ENCODE measurements at places on chromosomes 7 and 10.

- peak; percentile 29 for DNase-seq
Observed at GRCh38 chr10:91043173-91043910, 122.5 kb upstream of the ANKRD1 start.

GRCh38 chr10:26491276-26491675 is 53.1 kb downstream of the APBB1IP start:
- DNase-seq: no peak

GRCh38 chr7:158073845-158074840 is 513.5 kb downstream of the PTPRN2 start:
- no peak for DNase-seq

GRCh38 chr10:10845185-10845584 is 172.5 kb upstream of the CELF2 start:
- DNase-seq: no peak

DNA sequence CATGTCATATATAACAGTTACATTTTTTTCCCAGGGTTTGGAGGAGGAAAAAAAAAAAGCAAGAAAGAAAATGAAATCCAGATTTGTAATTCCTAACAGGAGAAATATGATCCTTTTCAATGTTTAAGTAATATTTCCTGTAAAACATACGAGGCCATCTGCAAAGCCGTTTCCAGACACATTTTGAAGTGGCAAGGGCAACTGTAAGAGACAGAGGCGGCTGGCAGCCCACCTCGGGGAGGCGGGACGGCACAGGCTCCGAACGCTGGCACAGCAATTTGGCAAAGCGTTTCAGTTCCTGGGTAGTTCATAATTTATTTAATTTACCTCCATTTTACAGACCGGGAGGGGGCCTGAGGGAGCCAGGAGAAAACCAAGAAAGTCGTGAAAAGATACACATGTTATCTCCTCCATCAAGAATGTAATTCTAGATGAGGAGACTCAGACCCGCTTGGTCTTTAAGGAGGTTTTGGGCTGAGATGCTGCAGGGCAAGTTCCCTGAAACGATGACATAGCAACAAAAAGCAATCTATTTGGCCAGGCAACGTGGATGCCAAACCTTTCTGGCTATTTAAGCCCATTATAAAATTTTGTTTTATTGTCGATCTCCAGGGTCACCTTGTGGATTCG is 448.5 kb upstream of the MKI67 start:
- no peak for DNase-seq

DNA sequence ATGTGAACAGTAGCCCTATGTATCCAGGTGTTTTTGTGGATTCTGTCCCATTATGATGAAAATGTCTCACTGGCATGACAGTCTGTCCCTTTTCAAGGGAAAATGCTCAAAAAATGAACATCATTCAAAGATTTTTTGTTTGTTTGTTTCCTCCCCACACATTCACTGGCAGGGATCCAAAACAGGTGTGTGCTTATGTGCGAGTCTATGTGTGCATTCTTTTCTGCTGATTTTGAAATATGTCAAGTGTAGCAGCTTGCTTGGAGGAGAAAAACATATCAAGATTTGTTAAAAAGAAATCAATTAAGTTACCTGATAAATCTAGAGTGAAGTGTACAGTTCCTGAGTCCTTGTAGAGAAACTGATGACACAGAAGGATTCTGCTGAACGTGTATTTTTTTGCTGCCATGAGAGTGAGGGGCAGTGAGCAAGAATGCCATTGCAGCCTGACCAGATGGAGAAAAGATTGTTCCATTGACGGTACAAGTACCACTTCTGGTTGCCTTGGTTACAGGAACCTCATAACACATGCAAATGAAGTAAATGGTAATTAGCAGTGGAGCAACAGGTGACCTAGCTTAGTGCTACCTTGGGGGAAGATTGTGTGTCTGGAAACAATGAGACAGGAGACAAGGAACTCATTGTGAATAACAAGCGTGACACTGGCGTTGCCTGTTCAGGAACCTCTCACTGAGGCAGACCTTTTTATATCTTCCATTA is 277.4 kb upstream of the PHYHIPL start:
- DNase-seq: no peak

GRCh38 chr10:32205670-32206069 is 141.3 kb downstream of the EPC1 start:
- DNase-seq: peak; percentile 35

GRCh38 chr7:159092701-159093121 is 52.0 kb downstream of the VIPR2 start:
- DNase-seq: no peak

- peak; percentile 4 for DNase-seq
Observed at GRCh38 chr7:19177269-19177668, 32.0 kb upstream of the FERD3L start.

DNA sequence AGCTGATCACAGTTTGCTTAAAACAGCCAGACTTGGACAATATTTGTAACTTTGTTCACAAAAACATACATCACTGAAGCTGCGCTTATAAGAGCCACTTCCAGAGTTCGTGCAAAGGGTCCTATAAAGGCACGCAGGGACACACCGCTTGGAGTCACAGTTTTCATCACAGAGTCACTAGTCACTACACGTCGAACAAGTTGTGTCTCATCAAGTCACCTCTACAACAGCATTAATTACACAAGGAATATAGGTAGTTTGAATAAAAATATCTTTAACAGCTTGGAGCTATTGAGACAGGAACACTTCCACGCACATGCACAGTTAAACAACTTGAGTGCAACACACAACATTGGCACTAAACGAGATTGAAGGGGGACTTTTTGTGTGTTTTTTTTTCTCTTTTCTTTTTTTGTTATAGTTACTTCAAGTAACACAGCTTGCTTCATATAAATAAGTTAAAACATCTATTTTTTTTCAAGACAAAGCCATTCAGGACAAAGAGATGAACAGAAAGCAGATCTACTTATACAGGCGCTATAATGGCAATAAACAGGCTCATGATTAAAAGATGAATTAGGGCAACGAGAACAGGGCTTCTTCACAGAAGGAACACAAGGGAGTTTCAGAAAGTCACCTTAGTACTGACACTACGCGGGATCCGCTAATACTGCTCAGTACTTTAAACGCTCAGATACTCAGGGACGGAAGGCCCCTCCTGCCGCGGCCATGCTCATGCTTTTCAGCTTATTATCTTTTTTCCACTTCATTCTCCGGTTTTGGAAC is 2.2 kb downstream of the HOXA5 start:
- DNase-seq: no peak

- DNase-seq: no peak
Observed at GRCh38 chr10:78357141-78358063, 323.7 kb downstream of the RPS24 start.

DNA sequence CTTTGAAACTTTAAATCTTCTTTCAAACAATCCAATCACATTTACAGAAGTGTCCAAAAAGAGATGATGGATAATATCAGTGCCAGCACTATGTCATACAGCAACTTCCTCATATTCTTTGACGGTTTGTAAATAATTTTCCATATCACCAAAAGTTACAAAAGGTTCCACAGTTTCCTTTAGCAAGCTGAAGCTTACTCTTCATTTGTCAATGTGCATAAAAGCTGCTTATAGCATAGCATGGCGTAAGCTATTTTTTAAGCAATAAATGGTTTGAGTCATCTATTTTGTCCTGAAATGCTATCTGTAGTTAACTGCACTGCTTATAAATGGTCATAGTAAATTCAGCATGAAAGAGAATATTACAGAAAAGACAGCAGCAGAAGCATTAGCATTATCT is 95.1 kb downstream of the ETV1 start:
- no peak for DNase-seq

GRCh38 chr7:71854546-71855397 is 557.4 kb downstream of the CALN1 start:
- no peak for DNase-seq

- peak; percentile 42 for DNase-seq
Observed at GRCh38 chr10:17802976-17803375, 6.2 kb upstream of the MRC1 start.

GRCh38 chr10:93821051-93821772 is 63.5 kb downstream of the LGI1 start:
- peak; percentile 55 for DNase-seq

GRCh38 chr10:118723466-118723865 is 31.3 kb downstream of the CACUL1 start:
- peak; percentile 28 for DNase-seq

GRCh38 chr7:8221567-8221966 is 40.4 kb downstream of the ICA1 start:
- DNase-seq: no peak

- no peak for DNase-seq
Observed at GRCh38 chr10:12504176-12504575, 154.8 kb downstream of the CAMK1D start.

GRCh38 chr10:94088926-94089381 is 95.2 kb downstream of the PLCE1 start:
- DNase-seq: peak; percentile 56

GRCh38 chr7:139495580-139496125 is 12.2 kb upstream of the KLRG2 start:
- no peak for DNase-seq

GRCh38 chr10:88913127-88913526 is 33.1 kb downstream of the STAMBPL1 start:
- DNase-seq: no peak

- no peak for DNase-seq
Observed at GRCh38 chr10:17808971-17809841, at the start of gene MRC1. MRC1 (plus strand) TSS chr10:17809348; CDS start chr10:17809466, 118 bp downstream.

DNA sequence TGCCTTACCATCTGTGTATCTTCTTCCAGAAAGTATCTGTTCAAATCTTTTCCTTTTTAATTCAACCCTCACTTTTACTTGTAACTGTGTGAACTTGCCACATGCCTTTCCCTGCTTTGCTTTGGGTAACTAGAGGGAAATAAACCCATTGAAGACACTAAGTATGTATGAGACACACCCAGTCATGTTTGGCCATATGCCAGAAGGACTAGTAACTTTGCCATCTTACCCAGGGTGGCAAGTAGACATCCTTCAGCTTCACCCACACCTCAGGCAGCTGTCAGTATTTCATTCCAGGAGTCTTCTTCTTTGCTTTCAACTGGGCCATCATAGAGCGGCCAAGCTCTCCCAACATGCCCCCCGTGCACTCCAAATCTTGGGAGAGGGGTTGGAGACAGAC is 323.1 kb downstream of the TNS3 start:
- DNase-seq: no peak

DNA sequence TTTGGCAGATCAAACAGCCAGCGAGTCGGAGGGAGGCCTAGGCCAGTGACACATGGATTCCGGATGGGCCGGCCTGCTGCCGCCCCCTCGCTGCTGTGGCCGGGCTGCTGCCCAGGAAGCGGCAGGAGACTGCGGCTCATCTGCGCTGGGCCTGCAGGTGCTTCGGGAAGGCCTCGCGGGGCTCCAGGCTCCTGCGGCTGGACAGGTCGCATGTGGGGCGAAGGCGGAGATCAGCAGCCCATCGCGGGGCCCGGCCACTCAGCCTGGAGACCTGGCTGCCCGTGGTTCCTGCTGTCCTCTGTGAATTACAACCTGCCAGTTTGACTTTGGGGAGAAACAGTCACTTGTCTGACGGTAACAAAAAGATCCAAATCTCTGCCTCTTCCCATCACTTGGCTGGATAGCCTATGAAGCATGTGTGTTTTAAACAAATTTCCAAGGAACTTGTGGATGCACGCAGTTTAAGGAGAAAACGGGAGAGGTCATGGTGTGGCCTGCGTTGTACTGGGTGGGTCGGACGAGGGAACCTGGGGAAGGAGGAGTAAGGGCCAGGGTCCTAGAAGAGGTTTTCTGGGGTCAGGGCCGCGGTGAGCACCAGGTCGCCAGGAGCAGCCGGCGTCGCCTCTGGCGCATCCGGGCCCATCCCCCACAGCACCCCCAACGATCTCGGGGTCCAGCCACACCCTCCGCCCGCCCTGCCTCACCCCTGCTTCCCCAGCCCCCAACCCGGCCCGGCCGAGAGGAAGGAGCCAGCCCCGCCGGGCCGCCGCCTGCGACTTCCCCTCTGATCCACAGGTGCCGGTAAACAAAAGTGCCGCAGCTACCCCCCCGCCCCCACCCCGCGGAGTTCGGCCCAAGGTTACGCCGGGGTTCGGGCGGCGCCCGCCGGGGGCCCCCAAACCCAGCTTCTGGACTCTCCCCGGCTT is 1.6 kb downstream of the SPOCK2 start:
- no peak for DNase-seq

DNA sequence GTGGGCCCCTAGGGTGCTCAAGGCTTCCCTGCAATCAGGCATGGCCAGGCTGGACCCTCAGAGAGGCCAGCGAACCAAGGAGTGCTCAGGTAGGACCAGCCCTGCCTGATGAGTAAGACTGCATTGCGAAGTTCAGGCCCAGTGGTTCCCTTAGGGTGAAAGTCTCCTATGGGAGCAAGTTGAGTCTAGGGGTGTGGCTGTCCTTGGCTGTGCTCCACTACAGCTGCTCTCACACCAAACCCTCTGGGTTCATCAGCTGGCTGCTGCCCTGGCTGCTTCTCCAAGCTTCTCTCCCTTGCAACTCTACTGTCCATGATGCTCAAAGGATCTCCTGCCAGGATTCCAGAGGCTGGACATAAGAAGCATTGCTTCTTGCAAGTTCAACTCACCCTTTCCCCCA is 18.7 kb downstream of the FAM25A start:
- DNase-seq: no peak

GRCh38 chr7:25259487-25260243 is 31.4 kb upstream of the NPVF start:
- DNase-seq: peak; percentile 71

DNA sequence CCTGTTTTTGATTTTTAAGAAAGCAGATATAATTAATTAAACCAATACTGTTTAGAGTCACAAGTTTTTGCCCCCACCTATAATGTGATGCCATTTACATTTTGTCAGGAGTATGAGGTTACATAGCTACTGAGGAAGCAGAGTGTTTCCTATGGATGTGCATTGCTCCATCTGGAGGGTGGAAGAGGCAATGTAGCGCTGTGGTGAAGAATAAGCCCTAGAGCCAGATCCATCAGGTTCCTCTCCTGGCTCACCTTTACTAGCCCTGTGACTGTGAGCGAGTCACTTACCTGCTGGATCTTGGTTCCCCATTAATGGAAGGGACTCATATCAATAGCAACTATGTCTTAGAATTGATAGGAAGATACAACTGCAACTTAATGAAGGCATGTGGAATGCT is 216.0 kb downstream of the GPAM start:
- no peak for DNase-seq

GRCh38 chr7:31249671-31250070 is 90.9 kb downstream of the NEUROD6 start:
- DNase-seq: no peak

- peak; percentile 47 for DNase-seq
Observed at GRCh38 chr10:58477122-58477521, 35.5 kb upstream of the BICC1 start.
